Activated CD8-positive, alpha-beta memory T cell treated with anti-CD3 and anti-CD28 coated beads, Interleukin-2, amount 50 U/mL, for 4 hours (primary cell): ENCODE measurements at places on chromosomes 12 and 14.

DNA sequence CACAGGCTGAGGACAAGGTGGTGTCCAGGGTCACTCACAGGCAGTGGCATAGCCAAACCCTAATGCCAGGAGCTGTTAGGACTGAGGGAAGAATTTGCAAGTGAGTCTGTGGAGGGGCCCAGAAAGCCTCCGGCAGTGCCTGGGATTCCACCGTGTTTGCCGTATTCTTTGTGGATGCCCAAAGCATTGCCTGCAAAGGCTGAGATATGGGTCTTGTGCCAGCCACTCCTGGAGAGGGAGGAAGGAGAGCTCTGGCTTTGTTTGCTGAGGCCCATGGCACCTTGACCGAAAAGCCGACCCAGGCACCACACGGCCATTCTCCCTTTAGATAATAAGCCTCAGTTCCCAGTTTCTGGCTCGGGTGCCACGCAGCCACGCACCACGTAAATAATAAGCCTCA lies 35.8 kb upstream of the GALNT9 start:
- DNase-seq, result no peak

DNA sequence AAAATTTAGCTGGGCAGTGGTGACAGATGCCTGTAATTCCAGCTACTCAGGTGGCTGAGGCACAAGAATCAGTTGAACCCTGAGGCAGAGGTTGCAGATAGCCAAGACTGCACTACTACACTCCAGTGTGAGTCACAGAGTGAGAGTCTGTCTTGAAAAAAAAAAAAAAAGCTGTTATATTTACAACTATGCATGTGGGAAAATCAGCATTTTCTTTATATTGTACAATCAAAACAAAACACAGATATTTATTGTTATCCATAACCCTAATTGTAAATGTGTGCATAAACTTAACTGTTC lies 12.5 kb downstream of the C1R start:
- DNase-seq, result no peak

- DNase-seq, result no peak
Measured at GRCh38 chr14:51488569-51489220, 163.0 kb upstream of the FRMD6 start.

DNA sequence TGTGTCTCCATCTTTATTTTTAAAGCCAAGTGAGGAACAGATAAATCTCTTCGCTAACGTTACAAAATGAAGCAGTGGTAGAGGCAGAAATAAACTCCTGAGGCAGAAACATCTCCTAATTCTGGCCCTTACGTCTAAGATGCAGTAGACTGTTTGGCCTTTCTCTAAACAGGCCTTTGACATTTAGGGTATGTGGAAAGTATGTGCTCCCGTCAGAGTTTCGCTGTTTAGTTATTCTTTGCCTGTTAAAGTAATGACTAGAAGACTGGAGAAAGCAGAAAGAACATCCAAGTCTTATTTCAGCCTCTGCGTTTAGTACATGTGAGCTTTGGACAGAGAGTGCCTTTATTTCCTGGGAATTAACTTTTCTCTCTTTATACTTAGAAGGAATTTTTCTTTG lies 216.6 kb downstream of the RAD51B start:
- DNase-seq, result no peak

DNA sequence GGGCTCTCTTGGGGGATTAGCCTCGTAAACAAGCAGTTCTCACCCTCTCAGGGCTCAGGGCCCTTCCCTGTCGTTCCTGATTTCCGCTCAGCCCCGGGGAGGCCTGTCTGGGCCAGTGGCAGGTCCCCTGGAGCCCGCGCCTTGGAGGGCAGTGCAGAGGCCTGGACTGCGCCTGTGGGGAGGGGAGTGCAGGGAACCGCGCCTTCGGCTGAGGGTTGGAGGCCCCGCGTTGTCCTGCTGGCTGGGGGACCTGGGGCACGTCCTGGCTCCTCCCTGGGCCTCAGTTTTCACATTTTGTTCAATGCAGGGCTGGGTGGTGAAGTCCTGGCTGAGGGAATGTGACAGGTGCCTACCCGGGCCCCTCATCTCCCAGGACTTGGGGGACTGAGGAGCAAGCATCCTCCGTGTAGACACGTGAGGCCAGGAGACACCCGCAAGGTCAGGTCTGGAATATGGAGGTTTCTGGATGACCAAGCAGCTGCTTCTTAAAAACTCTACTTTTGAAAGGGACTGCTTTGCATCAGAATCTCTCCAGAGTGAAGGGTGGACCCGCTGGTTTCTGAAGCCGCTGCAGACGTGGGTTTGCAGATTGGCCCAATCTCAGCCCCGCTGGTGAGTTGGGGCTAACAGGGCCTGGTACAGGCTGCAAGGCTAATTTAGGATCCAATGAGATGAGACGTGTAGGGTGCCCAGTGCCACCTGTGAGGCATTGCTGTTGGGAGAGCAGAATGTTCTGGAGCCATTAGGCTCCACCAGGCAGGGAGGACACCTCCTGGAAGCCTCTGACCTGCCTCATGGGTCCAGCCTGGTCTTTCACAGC lies 80.2 kb downstream of the KIF26A start:
- no peak for DNase-seq
